Amniotic epithelial cell (primary cell): ENCODE measurements at places on chromosomes 7 and 10.

GRCh38 chr7:2192831-2193534 lies 39.8 kb downstream of the MAD1L1 start:
- no peak for DNase-seq

DNA sequence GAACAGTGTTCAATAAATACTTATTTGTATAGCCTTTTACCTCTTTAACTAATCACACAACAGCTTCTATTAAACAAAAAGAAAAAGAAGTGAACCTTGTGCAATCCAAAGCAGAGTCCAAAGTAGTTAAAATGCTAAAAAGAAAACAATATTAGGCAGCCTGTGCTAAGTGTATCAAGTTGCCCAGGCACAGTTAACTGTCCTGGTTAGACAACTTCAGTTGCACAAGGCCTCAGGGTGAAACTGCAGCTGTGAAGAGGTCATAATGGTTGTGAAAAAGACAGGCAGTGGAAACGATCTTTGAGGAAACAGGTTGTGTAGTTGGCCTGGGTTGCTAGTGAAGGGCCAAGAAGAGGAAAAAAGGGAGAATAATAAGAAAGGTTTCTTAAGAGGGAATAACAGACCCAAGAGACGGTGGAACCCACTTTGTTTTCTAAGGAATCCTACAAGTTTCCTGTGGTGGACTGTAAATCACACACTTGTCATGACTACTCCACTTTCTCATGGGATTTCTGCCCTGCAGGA lies 6.0 kb upstream of the CROT start:
- DNase-seq: no peak

GRCh38 chr10:18303851-18304801 lies 163.9 kb downstream of the CACNB2 start:
- DNase-seq: no peak

GRCh38 chr7:68504716-68505115 lies 1093.6 kb upstream of the AUTS2 start:
- DNase-seq: no peak

DNA sequence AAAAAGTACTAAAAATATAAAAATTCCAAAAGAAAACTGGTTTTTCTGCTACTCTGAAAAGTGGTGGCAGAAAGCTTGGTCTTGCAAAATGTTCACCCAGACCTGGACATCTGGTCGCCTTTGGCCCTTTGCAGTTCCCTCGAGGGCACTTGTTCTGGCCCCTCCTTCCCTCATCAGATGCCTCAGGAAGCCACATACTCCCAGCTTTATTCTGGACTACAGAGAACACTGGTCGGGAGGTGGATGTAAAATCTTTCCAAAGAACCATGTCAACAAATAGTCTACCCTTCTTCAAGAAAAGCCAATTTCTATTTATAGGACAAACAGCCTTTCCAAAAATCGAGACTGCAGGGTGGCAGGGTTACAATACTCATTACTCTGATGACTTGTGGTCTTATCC lies 726.1 kb downstream of the TNS3 start:
- DNase-seq: no peak

DNA sequence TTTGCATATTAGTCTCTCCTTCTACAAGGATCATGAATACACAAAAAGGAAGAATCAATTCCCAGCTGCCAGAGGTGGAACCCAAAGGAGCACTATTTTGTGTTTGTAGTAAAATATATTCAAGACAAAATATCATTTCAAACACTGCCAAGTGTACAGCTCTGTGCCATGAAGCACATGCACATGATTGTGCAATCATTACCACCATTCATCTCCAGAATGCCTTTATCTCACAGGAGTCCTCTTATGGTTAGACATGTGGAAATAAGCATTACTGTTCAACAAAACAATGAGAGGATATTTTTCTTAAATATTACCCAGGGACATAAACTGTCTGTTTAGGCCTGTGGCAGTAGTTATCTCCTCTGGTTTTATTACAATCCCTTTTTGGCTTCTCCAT lies 151.4 kb upstream of the PPP1R3A start:
- peak; percentile 93 for DNase-seq

DNA sequence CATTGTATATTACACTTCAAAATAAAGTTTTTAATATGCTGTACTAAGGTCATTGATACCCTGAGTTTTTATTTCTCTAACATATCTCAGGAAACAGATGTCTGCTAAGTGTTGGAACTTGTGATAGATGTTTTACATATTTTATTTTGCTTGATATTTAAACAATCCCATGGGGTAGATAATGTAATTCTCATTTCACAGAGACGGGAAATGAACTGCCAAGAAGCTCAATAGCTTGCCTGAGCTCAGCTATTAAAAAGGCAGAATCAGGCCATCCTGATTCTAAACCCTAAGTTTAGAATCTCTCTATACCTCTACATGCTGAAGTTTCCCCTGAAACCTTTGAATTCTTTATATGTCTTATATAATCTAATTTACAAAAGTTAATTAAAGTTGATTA lies 126.3 kb downstream of the LRRC18 start:
- no peak for DNase-seq

DNA sequence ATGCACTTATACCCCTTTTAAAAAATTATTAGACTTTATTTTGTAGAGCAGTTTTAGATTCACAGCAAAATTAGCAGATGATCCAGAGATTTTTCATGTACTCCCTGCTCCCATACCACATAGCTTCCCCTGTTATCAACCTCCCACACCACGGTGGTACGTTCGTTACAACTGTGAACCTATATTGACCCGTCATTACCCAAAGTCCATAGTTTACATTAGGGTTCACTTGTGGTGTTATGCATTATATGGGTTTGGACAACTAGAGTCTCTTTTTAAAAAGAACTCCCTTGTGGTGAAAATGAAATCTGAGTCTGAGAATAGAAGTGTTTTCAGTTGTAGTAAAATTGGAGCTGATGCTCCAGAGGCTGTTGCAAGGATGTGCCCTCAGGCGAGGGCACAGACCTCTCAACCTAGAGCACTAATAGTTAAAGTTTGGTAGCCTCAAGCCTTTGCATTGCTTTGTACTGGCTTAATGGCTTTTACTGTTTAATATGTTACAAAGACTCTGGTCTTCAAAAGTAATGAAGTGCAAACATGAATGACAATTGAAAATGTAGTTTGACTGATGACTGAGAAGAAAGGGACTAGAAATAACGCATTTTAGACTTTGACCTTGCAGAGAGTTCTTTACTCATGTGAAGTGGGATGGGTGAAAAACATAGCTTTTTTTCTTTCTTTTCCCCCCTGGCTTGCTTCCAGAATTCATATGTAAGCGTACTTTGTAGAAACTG lies 30.6 kb upstream of the CSTF2T start:
- no peak for DNase-seq

GRCh38 chr7:93298671-93299070 lies 66.5 kb downstream of the VPS50 start:
- DNase-seq: peak; percentile 65

DNA sequence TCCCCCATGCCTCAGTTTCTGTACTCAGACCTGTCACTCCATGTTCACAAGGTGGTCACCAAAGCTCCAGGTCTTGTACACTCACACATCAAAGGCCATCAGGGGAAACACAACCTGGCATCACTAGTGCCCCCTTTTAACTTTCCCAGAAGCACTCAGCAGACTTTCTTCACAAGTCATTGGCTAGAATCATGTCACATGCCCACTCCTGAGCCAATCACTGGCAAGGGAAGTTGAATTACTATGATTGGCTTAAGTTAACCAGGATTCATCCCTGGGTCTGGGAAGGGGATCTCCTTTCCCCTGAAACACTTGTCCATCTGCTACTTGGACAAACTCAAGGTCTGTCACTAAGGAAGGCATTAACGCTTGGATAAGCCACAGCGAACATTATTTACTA lies 193.8 kb upstream of the PLXNA4 start:
- no peak for DNase-seq

DNA sequence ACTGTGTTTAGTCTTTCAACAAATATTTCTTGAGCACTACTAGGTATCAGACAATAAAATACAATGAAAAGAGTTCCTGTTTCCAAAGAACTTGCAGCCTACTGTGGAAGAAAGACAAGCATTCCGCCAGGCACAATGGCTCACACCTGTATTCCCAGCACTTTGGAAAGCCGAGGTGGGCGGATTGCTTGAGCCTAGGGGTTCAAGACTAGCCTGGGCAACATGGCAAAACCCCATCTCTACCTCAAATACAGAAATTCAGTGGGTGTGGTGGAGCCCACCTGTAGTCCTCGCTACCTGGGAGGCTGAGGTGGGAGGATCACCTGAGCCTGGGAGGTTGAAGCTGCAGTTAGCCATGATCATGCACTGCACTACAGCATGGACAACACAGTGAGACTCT lies 6.1 kb downstream of the SVOPL start:
- DNase-seq: no peak

GRCh38 chr10:339038-339391 lies 203.8 kb downstream of the ZMYND11 start:
- DNase-seq: no peak

DNA sequence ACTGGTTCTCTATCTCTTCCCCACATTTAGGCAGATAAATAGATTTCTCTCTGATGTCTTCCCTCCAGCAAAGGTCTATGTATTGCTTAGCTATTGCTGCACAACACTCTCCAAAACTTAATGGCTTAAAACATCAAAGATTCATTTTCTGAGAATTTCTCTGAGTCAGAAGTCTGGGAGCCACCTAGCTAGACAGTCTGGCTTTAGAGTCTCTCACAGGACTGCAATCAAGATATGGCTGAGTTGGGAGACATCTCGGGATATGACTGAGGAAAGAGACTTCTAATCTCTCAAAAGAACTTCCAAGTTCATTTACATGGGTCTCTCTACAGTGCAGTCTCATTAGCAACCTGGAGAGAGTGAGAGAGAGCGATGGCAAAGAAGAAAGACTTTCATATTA lies 553.6 kb upstream of the GHITM start:
- peak; percentile 52 for DNase-seq

- no peak for DNase-seq
Measured at GRCh38 chr7:7565746-7566650, 686 bp upstream of the MIOS start.

DNA sequence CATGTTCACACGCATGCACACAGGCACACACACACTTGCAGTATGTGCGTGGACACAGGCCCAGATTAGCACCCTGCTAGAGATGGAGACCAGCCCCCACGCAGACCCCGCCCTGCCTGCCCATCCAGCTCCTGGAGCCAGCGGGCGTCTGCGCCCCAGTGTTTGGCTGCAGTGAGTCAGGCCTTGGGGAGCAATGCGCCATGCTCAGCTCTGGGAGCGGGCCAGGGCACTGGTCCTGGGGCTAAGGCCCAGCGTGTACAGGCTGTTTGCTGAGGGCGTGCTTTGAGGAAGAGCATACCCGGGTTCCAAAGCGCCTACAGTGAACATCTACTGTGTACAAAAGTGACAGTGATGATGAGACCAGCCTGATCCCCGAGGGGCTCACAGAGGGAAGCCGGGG lies 16.0 kb upstream of the ELFN1 start:
- no peak for DNase-seq

GRCh38 chr7:107194052-107194451 lies 25.2 kb downstream of the HBP1 start:
- DNase-seq: no peak

DNA sequence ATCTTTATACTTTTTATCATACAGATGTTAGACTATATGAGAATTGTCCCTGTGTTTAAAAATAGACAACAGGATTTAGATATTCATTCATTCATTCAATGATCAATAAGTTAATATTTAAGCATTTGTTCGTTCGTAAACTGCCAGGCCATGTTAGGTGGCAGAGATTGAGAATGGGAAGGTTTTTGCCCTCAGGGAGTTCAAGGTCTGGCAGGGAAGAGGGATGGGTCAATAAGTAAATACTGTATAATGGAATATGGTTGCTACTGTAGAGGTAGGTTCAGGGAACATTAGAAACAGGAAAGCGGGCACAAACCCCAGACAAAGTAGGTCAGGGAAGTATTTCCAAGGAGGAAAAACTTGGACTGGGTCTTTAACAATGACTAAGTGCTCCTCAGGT lies 64.6 kb downstream of the SEM1 start:
- DNase-seq: no peak

- no peak for DNase-seq
Measured at GRCh38 chr7:28774261-28774988, 183.7 kb downstream of the TRIL start.
